ENCODE measurements at places on chromosomes 3 and 15.

DNA sequence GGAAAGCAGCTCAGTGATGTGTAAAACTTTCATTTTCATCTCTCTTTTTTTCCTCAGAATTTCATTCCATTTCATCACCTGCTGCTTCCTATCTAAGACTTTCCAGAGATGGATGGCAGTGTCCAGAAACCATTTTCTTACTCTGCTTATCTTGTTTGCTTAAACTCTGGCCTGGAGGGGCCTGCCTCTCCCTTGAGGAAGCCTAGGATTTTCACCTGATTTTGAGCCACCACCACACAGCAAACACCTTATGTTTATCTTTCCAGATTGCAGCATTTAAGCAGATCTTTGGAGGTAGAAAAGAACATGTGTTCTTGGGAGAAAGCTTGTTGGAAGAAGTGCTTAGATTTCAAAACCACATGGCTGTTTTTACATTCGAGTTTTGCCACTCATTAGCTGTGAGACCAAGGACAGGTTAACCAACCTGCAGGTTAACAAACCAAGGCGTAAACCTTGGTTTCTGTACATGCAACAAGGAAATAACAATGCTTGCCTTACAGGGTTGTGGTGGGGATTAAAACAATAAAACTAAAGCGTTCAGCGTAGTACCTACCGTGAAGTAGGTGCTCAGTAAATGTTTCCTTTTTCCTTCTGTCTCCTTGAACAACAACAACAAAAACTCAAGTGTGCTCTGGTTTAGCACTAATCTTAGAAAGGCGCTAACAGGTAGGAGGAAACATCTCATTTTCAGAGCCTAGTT lies 120.3 kb downstream of the CLSTN2 start:
- H3K27ac ChIP-seq = no peak overlapping the region
- H3K4me3 ChIP-seq = no peak overlapping the region
- no peaks in the 10 kb centered on the region for H3K36me3 ChIP-seq
- DNase-seq = no peak
- no peaks in the 10 kb centered on the region for H3K4me1 ChIP-seq
- no peaks in the 10 kb centered on the region for H3K27me3 ChIP-seq

DNA sequence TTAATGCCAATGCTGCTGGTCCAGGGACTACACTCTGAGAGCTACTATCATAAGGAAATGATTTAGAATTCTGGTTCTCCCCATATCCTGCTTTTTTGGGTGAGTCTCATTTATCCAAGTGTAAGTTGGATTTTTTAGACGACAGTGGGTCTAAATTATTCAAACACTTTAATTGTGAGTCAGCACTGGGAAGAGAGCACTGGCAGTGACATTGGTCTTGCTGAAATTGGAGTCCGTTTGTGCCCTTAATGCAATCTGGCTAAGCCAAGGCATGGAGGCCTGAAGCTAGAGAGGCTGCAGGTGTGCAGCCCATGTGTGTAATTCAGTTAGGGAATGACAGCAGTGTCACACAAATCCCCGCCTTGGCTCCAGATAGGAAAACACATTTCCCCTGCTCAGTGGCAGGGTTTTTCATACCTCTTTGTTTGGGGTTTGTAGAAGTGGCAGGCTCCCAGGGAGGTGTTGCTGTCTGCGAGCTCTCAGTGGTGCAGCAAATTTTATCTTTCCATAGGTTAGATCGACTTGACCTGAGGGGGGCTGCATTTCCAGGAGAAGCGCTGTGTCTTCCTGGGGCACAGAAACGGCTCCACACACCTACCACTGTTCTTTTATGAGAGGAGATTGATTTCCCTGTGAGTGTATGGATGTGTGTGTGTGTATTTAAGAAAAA lies 197.7 kb downstream of the CD47 start:
- no peak overlapping the region for H3K27ac ChIP-seq
- H3K27me3 ChIP-seq = no peaks in the 10 kb centered on the region
- no peaks in the 10 kb centered on the region for H3K36me3 ChIP-seq
- H3K4me3 ChIP-seq = no peak overlapping the region
- no peaks in the 10 kb centered on the region for H3K4me1 ChIP-seq

DNA sequence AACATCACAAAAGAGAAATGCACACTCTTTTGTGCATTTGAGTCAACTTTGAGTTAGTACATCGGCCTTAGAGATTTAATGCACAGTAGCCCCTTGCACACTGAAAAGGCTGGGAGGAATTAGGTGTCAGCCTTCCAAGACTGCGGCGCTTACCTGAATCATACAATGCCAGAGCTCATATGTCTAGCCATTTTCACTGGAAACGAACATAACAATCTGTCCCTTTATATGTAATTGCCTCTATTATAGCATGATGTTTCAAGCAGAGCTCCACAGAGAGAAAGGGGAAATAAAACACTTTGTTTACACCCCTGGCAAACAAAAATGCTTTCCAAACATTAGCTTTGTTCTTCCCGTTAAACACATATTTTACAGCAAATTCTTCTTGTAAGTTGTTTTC lies 315.7 kb upstream of the SLCO3A1 start:
- no peaks in the 10 kb centered on the region for H3K27me3 ChIP-seq
- no peak for DNase-seq
- H3K4me3 ChIP-seq = no peak overlapping the region
- H3K4me1 ChIP-seq = no peaks in the 10 kb centered on the region
- H3K27ac ChIP-seq = no peak overlapping the region
- no peaks in the 10 kb centered on the region for H3K36me3 ChIP-seq

DNA sequence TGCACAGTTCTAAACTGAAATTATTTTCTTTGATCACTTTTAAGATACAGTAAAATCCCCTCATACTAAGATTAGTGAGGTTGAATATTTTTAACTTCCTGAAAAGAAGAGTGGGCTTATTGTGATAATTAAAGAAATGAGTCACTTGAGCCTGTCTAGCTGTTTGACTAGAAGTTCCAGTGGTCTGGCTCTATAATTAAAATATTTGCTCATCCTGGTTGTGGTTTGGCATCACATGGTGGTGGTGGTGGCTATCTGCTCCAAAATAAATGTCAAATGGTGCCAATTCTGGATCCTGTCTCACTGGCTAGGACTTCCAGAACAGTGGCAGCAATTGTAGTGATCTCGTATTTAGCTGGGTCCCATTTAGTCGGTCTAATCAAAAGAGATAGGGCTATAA lies 8.6 kb upstream of the TEX9 start:
- no peak for DNase-seq
- H3K27ac ChIP-seq = no peak overlapping the region

DNA sequence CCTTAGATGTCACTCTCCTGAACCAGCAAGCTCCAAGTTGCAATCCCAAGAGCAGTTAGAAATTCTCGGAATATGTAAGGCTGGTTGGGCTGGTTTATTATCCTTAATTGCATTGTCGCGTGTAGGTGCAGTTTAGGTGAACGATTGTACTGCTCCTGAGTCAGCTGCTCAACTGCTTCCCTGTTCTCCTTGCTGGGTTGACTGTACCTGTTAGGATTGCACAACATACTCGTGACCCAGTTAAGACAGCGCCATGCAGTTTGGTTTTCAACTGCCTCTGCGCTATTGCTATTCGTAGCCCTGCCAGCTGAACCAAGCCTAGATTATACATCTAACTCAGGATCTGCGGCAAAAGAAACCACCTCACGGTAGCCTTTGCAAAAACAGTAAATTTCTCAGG lies 41.0 kb downstream of the BCL2L10 start:
- no peak overlapping the region for H3K4me3 ChIP-seq
- H3K27me3 ChIP-seq = no peaks in the 10 kb centered on the region
- H3K36me3 ChIP-seq = no peaks in the 10 kb centered on the region
- no peak overlapping the region for H3K27ac ChIP-seq
- no peaks in the 10 kb centered on the region for H3K4me1 ChIP-seq

DNA sequence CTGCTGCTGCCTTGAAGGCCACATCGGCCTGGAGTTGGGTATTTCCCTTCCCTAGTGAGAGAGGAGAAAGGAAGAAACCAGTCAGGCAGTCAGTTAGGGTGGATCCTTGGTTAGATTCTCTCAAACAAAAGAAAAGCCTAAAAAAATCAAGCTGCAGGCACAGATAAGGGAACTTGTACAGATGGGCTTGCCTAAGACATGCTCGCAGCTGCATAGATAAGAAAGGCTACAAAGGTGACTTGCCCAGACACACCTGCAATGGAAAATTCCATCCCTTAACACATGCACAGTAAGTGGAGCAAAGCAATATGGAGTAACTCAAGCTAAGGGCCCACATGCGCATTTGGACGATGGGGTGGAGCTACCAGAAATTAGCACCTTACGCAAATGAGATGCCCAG lies 199.7 kb upstream of the ARPP21 start:
- no peak overlapping the region for H3K27ac ChIP-seq
- peaks cover 10% of the 10 kb centered on the region for H3K4me1 ChIP-seq
- no peak overlapping the region for H3K4me3 ChIP-seq
- no peaks in the 10 kb centered on the region for H3K36me3 ChIP-seq
- H3K27me3 ChIP-seq = no peaks in the 10 kb centered on the region

- DNase-seq = no peak
- no peaks in the 10 kb centered on the region for H3K36me3 ChIP-seq
- no peak overlapping the region for H3K4me3 ChIP-seq
- no peak overlapping the region for H3K27ac ChIP-seq
These were observed 518.9 kb downstream of the NR2F2 start for GRCh38 chr15:96849271-96849900.

GRCh38 chr3:15305359-15305844 lies 27.0 kb downstream of the SH3BP5 start:
- H3K4me3 ChIP-seq = no peak overlapping the region
- H3K36me3 ChIP-seq = no peaks in the 10 kb centered on the region
- H3K4me1 ChIP-seq = peaks cover 8% of the 10 kb centered on the region
- H3K27me3 ChIP-seq = no peaks in the 10 kb centered on the region
- peak; percentile 55 for DNase-seq
- no peak overlapping the region for H3K27ac ChIP-seq

GRCh38 chr15:22933641-22934061 lies 46.5 kb downstream of the CYFIP1 start:
- no peaks in the 10 kb centered on the region for H3K27me3 ChIP-seq
- H3K4me3 ChIP-seq = no peak overlapping the region
- no peak for DNase-seq

DNA sequence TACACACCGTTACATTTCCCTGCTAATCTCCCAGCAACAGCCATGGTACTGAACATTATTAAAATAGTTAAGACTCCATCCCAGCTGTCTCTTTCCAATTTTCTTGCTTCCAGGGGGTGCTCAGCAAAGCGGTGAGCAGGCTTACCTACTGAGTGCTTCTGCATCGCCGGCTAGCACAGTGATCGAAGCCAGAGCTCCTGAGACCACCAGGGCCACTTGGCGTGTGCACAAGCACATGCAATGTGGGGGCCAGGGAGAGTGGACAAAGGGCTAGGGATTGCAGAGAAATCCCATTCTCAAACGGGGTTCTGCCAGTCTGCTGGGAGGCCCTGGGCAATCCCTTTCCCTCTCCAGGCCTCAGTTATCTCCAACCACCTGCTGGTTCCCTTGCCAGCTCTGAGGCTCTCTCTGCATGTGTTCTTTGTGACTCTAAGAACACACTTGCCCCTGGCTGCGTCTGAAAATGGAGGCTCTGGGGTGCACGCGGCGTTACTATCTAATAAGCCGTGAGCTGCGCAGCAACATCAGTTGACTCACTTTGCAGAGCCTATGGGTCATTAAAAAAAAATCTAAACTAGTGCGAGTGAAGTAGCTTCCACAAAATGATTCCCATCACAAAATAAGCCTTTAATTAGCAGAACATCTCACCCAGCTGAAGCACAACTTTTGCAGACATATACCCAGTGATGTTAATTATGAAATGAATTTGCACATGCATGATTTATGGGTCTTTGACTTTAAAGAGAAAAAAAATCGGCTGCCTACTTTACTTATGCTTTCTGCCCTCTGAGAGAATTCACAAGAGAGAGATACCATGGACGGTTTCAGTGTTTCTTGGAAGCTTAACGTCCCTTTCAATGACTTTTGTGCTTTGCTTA lies 271.5 kb downstream of the TLE3 start:
- no peak for DNase-seq
- H3K4me1 ChIP-seq = peaks cover 5% of the 10 kb centered on the region
- H3K27me3 ChIP-seq = no peaks in the 10 kb centered on the region

GRCh38 chr15:23670970-23671369 lies 16.1 kb downstream of the NDN start:
- H3K4me3 ChIP-seq = no peak overlapping the region
- H3K27me3 ChIP-seq = no peaks in the 10 kb centered on the region
- no peak overlapping the region for H3K27ac ChIP-seq

- H3K27ac ChIP-seq = no peak overlapping the region
- peak; percentile 5 for DNase-seq
- no peaks in the 10 kb centered on the region for H3K27me3 ChIP-seq
These were observed 90.8 kb upstream of the C3orf80 start for GRCh38 chr3:160134454-160134853.

GRCh38 chr3:168612671-168613070 lies 516.9 kb upstream of the GOLIM4 start:
- H3K4me3 ChIP-seq = no peak overlapping the region
- no peak for DNase-seq
- H3K27ac ChIP-seq = no peak overlapping the region
- H3K27me3 ChIP-seq = no peaks in the 10 kb centered on the region
- peaks cover 47% of the 10 kb centered on the region for H3K4me1 ChIP-seq
- no peaks in the 10 kb centered on the region for H3K36me3 ChIP-seq

DNA sequence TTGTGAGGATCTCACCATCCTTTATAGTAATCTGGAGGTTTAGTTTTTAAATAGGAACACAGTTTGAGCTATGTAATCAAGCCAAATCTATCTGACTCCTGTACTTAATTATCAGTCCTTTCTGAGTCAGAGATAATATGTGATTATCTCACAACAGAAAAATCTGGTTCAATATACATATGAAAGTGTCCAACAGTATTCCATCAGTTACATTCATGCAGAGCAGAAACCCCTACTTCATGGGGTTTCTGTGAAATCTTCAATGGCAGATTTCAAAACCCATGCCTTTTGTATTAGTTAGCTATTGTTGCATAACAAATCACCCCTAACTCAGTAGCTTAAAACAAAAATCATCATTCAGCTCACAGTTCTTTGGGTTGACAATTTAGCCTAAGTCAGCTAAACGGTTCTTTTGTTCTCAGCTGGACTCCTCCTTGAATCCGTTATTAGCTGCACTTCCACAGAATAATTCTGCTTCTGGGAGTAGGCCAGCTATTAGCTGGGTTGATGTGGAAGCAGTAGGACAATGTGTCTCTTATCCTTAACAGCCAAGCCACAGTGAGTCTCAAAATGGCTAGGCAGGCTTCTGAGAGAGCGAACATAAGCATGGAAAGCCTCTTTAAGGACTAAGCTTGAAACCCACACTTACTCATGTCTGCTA lies 42.9 kb upstream of the ARPP21 start:
- no peaks in the 10 kb centered on the region for H3K36me3 ChIP-seq
- H3K4me1 ChIP-seq = peaks cover 17% of the 10 kb centered on the region
- no peak for DNase-seq
- H3K27ac ChIP-seq = no peak overlapping the region
- H3K27me3 ChIP-seq = no peaks in the 10 kb centered on the region
- H3K4me3 ChIP-seq = no peak overlapping the region

DNA sequence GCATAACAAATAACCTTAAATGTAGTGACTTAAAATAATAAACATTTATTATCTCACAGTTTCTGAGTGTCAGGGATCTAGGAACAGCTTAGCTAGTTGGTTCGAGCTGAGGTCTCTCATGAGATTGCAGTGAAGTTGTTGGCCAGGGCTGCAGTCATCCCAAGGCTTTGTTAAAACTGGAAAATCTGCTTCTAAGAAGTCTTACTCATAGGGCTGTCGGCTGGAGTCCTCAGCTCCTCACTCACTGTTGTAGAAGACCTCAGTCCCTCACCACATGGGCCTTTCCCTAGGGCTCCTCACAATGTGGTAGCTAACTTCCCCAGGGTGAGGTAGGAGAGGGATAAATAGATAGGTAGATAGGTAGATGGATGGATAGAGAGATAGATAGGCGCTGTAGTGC lies 20.8 kb upstream of the SLC7A14 start:
- no peaks in the 10 kb centered on the region for H3K36me3 ChIP-seq
- H3K4me1 ChIP-seq = no peaks in the 10 kb centered on the region
- H3K27ac ChIP-seq = no peak overlapping the region
- H3K4me3 ChIP-seq = no peak overlapping the region
- no peak for DNase-seq
- H3K27me3 ChIP-seq = no peaks in the 10 kb centered on the region

Data from GM23338 (cell line).